ENCODE measurements at places on chromosomes 1 and 21.

DNA sequence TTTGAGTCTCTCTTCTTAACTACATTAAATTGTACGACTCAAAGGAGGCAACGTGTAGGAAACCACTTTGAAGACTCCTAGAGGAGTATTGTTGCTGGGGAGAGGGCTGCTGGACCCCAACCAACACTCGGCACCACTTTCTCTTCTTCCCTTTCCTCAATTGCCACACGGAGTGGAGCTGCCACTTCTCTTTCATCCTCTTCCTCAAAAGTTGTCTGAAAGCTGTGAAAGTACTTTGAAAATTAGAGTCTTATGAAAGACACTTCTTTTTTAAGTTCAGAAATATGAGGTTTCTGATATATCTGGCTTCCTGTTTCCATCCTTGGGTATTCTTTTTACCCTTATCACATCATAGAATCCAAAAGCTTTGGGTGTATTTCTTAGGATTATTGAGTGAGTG is 59.5 kb downstream of the MRPS6 start:
- no peak for DNase-seq

GRCh38 chr1:12745992-12746323 is at the start of gene CFAP107:
TSS of gene CFAP107 (plus strand) at chr1:12746200. CDS start at chr1:12746431, 231 bp downstream.
- DNase-seq: no peak

DNA sequence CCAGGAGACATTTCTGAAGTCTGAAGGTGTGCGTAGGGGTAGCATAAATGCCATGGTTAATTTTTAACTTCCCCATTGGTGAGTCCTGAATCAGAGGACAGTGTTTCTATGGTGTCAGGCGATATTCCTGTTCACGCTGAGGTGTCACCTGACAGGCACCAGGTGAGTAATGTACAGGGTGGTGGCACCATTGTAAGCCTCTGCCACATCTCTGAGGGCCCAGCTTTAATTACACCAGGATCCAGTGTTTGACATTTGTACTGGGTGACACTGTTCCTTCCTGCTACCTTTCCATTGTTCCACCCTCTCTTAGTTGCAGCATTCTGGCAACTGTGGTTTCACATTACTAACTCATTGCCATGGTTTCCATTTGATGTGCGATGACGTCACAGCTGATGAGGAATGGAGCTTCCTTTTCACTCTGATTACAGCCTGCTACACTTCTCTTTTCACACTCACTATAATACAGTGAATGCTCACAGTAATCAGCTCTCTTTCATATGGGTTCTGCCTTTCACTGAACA is 40.6 kb upstream of the MARK1 start:
- peak; percentile 18 for DNase-seq

DNA sequence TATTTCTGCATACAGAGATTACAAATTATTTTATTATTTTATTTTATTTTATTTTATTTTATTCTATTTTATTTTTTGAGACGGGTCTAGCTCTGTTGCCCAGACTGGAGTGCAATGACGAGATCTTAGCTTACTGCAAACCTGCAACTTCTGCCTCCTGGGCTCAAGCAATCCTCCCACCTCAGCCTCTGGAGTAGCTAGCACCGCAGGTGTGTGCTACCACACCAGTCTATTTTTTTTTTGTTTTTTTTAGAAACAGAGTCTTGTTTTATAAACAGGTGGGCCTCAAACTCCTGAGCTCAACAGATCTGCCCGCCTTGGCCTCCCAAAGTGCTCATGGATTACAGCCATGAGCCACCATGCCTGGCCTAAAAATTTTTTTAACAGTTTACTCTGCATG is 88.1 kb downstream of the PCP4 start:
- no peak for DNase-seq

DNA sequence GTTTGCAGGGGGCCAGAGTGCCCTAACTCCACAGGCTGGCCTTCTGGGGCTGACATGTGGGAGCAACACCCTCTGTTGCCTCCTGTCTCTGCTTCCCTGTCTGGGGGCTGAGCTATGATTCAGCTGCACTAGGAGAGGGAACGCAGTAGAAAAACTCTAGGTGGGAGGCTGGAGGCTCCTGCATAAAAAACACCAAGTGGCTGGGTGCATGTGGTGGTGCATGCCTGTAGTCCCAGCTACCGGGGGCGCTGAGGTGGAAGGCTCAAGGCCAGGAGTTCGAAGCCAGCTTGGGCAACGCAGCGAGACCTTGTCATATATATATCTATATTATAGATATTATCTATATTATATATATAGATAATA is 5.6 kb downstream of the KIF17 start:
- no peak for DNase-seq

- DNase-seq: no peak
Measured at GRCh38 chr21:44024887-44025353, 12.8 kb downstream of the TRAPPC10 start.

DNA sequence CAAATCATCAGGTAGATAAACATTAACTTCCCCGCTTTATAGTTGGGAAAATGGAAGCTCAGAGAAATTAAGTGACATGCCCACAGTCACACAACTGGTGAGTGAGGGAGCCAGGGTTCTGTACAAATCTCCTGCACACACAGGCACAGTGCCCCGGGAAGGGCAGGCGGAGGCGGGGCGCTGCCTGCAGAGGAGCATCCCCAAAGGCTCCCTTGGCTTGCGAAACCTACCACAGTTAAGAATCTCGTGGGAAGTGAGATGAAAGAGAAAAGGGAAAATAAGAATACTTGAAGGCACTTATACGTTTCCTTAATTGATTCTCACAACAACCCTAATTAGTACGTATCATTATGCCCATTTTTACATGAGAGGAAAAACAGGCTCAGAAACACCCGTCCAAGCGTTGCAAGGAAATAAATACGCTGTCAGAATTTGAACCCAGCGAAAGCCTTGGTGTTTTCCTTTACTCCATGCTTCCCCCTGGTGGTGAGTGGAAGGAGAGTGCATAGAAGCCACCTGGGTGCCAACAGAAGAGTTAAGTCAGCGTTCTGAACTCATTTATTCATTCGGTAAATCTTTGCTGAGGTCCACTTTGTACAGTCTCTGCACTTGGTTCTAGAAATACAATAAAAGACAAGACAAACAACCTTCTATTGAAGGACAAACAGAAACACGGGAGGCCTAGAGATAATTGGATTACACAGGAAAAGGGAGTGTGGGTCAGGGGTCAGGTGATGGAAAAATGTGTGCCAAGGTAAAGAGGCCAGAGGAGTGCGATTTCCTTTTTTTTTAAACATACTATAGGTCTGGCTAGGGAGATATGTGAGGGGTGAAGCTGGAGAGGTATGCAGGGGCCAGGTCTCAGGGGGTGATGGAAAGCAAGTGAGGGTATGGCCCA is 28.4 kb downstream of the ACP6 start:
- DNase-seq: peak; percentile 65
